ENCODE measurements at places on chromosomes 2 and 18.

GRCh38 chr2:25479761-25480160, 138.0 kb upstream of the DNMT3A start:
- no peak for DNase-seq

DNA sequence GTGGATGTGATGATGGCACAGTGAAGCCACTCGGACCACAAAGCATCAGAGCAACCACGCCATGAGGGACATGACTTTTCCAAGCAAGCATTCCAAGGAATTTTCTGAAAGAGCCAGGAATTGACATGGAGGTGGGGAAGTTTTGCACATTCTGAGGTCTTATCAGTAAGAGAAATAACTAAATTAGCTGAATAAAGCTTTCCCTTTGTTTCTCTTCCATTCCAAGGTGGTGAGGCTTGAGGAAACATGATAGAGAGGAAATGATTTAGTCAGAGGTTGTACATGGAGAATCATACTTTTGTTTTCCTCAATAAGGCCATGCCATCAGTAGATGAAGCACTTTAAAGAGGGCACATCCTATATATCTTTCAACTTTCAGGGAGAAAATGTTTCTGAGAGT, 115.7 kb upstream of the MMADHC start:
- no peak for DNase-seq

DNA sequence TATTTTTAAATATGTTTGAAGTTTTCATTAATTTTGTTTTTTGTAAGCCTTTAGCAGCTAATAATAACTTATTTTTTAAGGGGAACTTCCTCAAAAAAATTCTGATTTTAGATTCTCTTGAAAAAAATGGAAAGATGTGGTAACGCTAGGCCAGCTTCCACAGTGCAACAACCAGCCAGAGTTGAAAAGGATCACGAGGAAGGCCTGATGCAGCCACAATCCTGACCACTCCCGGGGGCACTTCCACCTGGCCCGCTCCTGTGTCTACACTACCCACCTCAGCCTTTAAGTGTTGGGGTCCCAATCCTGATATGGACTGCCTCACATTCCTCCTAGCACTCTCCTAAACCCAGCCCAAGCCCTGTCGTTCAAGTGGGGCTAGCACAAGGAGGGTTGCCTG, 101.1 kb downstream of the TMEM17 start:
- DNase-seq = no peak

DNA sequence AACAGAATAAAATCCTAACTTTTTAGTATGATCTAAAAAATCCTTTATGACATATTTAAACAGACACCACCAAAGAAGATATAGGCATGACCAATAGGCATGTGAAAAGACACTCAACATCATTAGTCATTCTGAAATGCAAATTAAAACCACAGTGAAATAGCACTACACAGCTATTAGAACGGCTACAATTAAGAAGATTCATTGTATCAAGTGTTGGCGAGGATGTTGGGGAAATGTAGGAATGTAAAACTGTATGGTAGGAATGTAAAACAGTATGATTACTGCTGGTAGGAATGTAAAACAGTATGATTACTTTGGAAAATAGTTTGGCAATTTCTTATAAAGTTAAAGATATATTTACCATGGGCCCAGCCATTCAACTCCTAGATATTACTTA, 253.3 kb upstream of the TCF4 start:
- no peak for DNase-seq

- DNase-seq = no peak
Measured at GRCh38 chr2:20617892-20618467, 32.9 kb downstream of the HS1BP3 start.

- DNase-seq = no peak
Measured at GRCh38 chr2:177693658-177694339, 301.2 kb downstream of the AGPS start.

- no peak for DNase-seq
Measured at GRCh38 chr2:142865924-142866323, 11.5 kb upstream of the KYNU start.

GRCh38 chr2:61816480-61817355, 37.1 kb downstream of the FAM161A start:
- DNase-seq = no peak

- no peak for DNase-seq
Measured at GRCh38 chr2:41123341-41123740, 671.5 kb upstream of the SLC8A1 start.

- DNase-seq = no peak
Measured at GRCh38 chr2:112031473-112032223, 23.4 kb upstream of the TMEM87B start.

- DNase-seq = no peak
Measured at GRCh38 chr2:67923696-67924095, 139.1 kb downstream of the C1D start.

GRCh38 chr18:59566533-59566971, 130.7 kb downstream of the CCBE1 start:
- no peak for DNase-seq

- DNase-seq = no peak
Measured at GRCh38 chr18:61025596-61025995, 307.6 kb upstream of the CDH20 start.

DNA sequence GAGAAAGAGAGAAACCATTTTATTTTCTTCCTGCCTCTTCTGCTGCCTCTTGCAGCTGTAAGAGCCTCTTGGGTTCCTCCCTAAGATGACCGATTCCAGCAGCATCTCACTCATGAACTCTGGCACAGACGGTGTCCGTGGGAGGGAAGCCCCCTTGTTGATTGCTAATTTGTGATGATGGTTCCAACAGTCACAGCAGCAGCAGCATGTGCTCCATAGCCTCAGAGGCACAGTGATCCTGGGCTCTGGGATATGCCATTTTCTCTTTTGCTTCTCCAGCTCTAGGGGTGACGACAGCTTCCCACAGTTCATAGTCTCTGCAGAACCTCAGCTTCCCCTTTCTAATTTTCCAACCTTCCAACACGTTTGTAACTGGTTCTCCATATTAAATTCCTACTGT, 324.2 kb upstream of the HS6ST1 start:
- no peak for DNase-seq

DNA sequence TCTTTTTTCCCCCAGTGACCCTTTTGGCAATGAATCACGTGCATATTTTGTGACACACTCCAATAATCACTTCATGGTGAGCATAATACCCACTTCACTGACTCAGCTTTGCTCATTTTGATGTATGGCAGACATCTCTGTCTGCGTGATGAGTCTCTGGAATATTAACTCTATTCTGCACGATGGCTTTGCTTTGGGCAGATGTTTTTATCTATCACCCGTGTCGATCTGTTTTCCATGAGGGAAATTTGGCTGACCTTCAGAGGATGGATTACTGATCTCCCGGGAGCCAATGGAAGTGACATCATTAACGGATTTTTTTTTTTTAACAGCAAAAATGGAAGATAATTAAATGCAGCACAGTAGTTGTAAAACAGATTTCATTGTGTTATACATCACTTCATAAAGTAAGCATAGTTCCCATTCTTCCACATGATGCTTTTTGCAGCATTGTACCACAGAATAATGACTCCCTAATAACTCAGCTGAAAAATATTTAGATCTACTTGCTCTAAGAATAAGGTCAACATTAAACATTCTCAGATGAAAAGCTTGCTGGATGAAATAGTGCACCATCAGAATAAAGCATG, 29.8 kb downstream of the CDC42EP3 start:
- no peak for DNase-seq

DNA sequence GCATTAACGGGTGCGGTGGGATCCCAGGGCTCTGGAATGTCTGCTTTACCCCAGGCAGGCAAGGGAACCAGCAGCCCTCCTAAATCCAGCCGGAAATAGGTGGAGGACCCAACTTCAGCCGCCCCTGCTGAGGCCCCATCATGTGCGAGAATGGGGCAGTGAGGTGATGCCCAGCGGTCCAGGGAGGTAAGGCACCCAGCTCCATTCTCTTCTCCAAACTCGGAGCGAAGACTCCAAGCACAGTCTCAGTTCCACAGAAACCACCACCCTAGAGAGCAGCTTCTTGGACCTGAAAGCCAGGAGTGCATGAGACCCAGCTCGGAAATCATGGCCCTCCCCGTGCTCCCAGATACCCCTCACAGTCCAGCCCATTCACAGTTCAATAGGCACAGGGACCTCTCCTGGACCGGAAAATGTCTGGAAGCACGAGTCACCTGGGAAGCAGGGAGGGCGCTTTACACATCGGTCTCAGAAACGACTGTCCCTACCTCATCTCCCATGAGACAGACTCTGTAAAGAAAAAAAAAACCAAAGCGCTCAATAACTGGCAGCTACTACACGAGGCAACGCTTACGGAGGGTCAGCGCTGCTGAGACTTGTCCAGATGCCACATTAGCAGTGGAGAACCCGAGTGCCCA, 2.0 kb downstream of the SDC1 start:
- no peak for DNase-seq

GRCh38 chr2:30802611-30803010, 4.6 kb downstream of the CAPN13 start:
- no peak for DNase-seq

GRCh38 chr2:42859791-42860190, 67.4 kb upstream of the HAAO start:
- DNase-seq = no peak

- no peak for DNase-seq
Measured at GRCh38 chr18:11500153-11501122, 109.0 kb upstream of the SLC35G4 start.

DNA sequence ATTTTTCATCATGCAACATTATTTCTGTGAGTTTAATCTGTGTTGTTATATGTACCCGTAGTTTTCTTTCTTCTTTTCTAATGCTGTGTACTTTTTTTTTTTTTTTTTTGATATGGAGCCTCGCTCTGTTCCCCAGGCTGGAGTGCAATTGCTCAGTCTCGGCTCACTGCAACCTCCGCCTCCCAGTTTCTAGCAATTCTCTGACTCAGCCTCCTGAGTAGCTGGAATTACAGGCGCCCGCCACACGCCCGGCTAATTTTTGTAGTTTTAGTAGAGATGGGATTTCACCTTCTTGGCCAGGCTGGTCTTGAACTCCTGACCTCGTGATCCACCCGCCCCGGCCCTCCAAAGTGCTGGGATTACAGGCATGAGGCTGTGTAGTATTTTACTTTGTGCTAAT, 155.4 kb downstream of the GALR1 start:
- no peak for DNase-seq

DNA sequence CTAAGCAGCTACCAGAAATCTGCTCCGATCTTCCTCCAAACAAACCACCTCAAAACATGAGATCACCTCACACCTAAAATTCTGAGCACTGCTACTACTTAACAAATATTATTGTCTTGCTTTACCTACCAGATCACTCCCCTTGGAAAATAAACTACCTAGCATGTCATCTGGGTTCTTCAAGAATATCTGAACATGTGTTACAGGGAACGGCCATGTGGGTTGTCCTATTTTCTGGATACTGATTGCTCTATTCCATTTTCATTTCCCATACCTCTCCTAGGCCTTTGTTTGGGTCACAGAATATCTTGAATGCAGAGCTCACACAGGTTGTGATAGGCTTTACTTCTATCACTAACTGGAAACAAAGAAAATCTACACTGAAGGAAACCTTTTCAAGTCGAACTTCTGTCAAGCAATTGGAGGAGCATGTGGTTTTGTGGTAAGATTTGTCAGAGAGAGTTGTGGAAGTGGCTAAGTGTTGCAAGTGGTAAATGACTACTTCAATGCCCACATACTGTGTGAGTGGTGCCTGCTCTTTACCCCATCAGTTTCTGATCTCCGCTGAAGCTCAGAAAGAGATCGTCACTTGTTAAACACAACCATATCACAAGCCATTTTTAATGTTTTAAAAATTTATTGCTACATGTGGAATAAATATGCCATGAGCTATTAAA, 739.1 kb upstream of the ZEB2 start:
- DNase-seq = peak; percentile 60

- DNase-seq = no peak
Measured at GRCh38 chr2:221818616-221819320, 246.7 kb upstream of the EPHA4 start.

DNA sequence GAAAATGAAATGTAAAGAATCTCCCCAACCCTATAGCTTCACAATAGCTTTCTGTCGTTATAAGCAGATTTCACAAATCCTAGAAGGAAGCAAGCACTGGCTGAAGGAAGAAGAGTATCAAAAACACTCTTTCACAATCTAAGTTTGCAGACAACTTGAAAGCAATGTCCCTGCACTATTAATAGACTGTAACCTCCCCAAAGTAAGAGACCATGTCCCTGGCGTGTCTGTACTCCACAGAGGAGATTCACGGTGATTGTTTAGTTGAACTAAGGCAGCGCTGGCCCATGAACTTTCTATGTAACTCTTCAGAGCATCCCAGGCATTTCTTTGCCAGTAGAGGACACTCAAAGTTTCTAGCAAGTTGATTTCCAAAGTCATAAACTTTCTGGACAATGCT, 128.0 kb upstream of the HNRNPA3 start:
- DNase-seq = no peak

DNA sequence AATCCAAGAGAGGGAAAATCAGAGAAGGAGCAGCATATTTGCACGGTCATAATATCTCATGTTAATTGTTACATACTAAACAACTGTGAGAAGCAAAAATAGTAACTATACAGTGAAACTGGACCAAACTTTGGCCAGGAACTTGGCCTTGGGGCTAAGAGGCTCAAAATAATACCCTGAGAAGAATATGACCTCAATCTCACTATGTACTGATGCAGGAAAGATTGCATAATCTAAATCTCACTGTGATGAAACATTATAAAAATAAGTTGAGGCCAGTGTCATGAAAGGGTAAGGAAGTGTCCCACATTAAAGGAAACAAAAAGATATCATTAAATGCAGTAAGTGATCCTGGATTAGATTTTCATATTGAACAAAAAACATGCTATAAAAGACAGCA, 36.5 kb downstream of the ZRANB3 start:
- no peak for DNase-seq

GRCh38 chr2:231181860-231182512, 16.4 kb upstream of the ARMC9 start:
- no peak for DNase-seq

DNA sequence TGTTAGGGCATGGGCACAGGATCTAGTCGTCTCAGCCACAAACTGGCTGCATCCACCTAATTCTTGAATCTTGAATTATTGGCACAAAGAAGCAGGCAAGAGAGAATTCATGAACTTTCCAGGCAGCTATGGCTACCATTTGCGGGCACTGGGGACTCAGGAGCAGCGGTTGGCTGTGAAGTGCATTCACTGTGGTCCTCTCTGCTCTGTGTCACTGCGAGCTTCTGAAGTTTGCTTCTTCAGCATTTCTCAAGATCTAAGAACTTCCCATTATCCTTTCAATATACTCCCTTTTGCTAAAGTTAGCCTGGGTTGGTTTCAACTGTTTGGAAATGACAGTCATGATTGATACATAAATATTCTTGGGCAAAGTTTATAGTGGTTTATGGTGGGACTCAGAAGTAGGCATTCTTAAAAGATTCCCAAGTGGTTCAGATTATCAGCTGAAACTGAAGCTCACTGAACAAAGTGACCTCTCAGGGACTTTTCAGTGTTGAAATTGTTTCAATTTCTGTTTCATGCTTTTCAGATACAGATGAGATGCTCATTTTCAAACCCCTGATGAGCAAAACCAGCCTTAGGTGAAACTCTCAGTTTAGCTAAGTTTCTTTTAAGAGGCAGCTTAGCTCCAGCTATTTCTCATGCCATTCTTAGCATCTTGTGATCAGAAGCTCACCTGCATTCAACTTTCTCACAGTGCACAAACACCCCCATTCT, 1258.3 kb upstream of the GYPC start:
- peak; percentile 8 for DNase-seq

GRCh38 chr18:9647496-9648323, 33.4 kb upstream of the PPP4R1 start:
- DNase-seq = no peak

Measured in activated CD4-positive, alpha-beta T cell treated with anti-CD3 and anti-CD28 coated beads, Interleukin-2, Interleukin-6, amounts not matched to agents 100 ng/mL and 50 ng/mL, durations not matched to agents 16 hours and 8 hours (primary cell).